ENCODE measurements at places on chromosomes 1 and 21. TPM values are rescaled to one million over a fixed set of nuclear protein-coding genes. Genes with fewer than 3 reads are reported as not detected.

Gene AGO4
- 9.0 TPM for total RNA-seq

Gene FNDC7
- total RNA-seq: not detected

Gene OR2L3
- total RNA-seq: not detected

Gene PRAMEF27
- not detected for total RNA-seq

Gene PLEKHG5
- 14.2 TPM for total RNA-seq
